NCI-H510A (cell line): ENCODE measurements at places on chromosomes 5 and 9.

DNA sequence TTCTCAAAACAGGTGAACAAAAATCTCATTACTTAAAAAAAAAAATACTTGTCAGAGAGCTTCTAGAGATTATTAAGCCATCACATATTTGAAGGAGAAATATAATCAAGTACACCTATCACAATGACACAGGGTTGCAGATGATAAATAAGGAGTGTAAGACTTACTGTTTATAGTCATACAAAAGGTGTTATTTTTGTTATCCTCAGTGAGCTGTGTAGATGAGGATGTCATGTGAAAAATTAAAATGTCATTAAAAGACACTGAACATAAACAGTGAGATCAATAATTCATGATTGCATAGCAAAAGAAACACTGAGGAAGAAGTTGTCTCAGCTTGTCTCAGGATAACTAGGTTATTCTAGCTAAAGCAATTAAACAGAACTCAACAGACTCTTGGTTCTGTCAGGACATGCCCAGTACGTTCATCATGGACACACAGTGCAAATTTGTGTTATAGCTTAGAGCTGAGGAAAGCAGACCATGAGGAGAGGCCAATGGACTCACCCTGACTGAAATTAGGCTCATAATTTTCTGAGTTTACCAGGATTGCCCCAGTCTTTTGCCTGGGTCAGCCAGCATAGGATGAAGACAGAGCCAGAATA lies 1162.6 kb upstream of the C9orf72 start:
- no peak for DNase-seq

GRCh38 chr5:142491270-142491669 lies 166.4 kb upstream of the SPRY4 start:
- no peak for DNase-seq

DNA sequence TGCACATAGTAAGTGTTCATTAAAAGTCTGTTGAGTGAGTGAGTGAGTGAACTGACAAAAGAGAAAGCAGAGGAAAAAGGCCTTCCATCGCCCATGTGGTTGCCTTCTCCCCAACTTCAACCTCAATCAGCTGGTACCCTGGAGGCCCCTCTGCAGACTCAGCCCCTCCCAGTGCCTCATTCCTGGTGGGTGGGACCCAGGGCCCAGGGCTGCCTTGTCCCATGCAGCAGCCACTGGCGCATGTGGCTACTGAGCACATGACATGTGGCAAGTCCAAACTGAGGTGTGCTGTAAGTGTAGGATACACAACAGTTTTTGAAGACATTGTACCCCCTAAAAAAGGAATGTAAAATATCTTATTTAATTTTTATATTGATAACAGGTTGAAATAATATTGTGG lies 29.6 kb downstream of the NDUFA8 start:
- DNase-seq, result no peak

- no peak for DNase-seq
Measured at GRCh38 chr5:1910081-1910760, 27.5 kb upstream of the IRX4 start.

GRCh38 chr5:78433972-78434371 lies 73.6 kb downstream of the SCAMP1 start:
- DNase-seq, result no peak

DNA sequence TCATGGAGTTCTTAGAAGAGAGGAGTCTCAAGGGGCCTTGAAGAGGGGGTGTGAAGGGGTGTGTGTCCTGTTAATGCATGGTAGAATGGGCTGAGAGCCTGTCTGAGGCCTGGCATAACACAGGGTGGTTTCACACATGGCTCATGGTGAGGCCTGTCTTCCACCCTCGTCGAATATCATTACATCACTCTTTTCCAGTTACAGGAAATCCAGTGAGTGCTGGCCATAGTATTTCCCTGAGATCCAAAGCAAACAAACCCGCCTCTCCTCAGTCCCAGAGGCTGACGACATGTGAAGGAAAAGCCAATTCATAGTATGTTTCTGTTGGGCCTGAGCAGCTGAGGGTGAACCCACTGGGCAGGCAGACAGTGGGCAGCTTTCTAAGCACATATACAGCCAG lies 159.4 kb upstream of the NR3C1 start:
- DNase-seq, result peak; percentile 36

- peak; percentile 34 for DNase-seq
Measured at GRCh38 chr5:169980418-169981053, at the start of gene INSYN2B. Gene INSYN2B, minus strand, starts transcription at chr5:169980495. Its CDS starts 96,597 bp downstream, at chr5:169883898.

DNA sequence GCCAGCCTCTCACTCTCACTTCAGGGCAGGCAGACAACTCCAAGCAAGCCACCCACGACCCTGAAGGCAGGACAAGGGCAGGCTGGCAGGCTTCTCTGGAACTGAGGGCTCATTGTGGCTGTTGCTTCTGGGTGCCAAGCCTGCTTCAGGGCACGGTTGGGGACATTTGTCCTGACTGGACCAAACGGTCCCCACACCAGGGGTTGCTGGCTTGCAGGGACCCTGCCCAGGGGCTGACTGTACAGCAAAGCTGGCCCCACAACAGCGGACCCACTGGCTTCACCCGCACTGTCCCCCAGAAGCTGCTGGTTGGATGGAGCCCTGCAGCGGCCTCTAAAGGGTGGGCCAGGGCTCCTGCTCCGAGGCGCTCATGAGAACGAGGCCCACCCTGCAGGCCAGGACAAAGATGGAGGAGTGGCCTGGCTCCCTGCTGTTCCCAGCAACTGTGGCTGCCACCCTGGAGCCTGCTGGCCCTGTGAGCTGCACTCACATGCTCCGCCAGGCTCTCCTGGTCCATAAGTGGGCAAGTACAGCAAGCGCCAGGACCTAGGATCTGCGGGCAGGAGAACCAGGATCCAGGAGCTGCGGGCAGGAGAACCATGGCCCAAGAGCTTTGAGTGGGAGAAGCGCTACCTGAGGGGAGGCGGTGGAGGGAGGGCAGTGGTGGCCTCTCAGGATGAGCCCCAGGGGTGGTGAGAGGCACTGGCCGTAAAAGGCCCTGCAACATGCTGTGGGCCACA lies 34.4 kb upstream of the NSMF start:
- no peak for DNase-seq

GRCh38 chr9:85713897-85714296 lies 27.9 kb downstream of the AGTPBP1 start:
- no peak for DNase-seq

GRCh38 chr9:33813712-33814641 lies 3.0 kb upstream of the UBE2R2 start:
- DNase-seq, result no peak

- DNase-seq, result no peak
Measured at GRCh38 chr5:131209506-131210150, 38.9 kb downstream of the LYRM7 start.

- peak; percentile 27 for DNase-seq
Measured at GRCh38 chr5:388266-389196, 54.4 kb upstream of the EXOC3 start.

- DNase-seq, result no peak
Measured at GRCh38 chr5:38468202-38468673, 88.2 kb downstream of the LIFR start.

GRCh38 chr9:11743356-11743755 lies 949.8 kb upstream of the TYRP1 start:
- DNase-seq, result no peak

DNA sequence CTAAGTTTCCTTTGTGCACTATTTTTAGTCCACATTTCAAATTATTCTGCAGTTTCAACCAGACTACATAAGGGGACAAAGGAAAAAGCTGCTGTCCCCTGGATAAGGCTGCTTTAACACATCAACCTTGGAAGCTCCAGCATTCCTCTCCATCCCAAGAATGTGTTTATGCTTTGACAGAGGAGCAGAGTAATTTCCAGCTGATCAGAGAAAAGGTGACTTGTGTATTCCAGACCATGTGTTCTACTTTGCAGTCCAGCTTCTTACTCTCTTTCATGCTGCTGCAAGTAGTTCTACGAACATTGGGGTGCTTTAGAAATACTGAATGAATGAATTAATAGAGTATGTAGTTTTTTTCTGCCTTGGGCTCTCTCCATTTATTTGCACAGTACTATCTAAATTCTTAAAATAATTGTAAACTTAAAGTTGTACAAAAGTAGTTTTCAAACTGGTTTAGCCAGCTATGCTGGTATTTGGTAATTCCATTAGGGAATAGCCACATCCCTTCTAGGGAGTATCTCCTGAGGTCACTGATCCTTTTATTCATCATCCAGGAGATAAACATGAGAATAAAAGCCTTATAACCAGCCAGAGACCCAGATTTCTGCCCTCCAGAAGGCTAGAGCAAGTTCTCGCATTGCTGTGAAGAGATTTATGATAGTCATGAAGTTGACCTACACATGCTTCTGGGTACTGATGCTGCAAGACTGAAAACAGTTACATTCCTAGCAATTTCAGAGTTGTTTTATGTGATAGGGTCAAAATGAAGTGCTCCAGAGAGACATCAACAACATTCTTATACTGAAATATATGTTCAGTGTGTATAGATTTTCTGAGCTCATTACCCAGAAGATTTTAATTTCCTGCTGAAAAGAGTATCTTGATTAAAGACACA lies 215.2 kb downstream of the COMMD10 start:
- DNase-seq, result no peak

GRCh38 chr5:74521401-74521800 lies 119.1 kb downstream of the ENC1 start:
- DNase-seq, result no peak

DNA sequence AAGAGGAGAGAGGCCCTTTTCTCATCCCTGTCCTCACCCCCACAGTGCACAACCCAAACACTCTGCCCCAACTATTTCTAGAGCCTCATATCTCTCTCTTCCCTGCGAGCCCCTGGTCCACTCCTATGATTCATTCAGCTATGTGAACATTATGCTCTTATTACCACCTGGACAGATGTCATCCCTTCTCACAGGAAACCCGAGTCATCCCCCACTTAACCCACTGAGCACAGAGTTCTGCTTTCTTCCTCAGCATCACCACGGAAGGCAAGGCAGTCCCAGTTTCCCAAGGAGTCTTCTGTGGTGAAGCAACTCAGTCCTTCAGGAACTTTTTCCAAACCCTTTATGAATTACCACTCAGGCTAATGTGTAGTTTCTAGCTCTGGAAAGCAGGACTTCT lies 1.3 kb downstream of the DNAI1 start:
- no peak for DNase-seq

GRCh38 chr5:178248750-178249149 lies 16.1 kb upstream of the PHYKPL start:
- DNase-seq, result no peak

DNA sequence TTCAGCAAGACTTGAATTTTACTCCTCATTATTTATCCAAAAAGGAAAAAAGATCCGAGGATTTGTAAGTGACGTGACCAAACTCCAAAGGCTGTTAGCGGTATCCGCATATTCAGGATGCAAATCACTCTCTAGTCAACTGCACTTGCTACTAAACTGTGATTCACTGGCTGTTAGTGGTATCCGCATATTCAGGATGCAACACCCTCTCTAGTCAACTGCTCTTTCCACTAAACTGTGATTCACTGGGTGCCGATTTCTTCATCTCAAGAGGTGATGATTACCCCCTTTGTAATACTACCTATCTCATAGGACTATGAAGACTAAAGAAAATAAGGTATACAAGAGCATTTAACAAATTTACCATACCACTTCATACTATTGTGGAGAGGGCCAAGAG lies 5.7 kb downstream of the MAPKAP1 start:
- no peak for DNase-seq

GRCh38 chr9:4663956-4664355 lies 1.9 kb downstream of the PLPP6 start:
- DNase-seq, result no peak

GRCh38 chr9:102845827-102846371 lies 149.2 kb upstream of the CYLC2 start:
- no peak for DNase-seq

- no peak for DNase-seq
Measured at GRCh38 chr5:90144625-90145327, 264.8 kb downstream of the CETN3 start.

GRCh38 chr9:37200433-37201005 lies 80.1 kb downstream of the ZCCHC7 start:
- no peak for DNase-seq

GRCh38 chr5:156230887-156231286 lies 96.1 kb upstream of the SGCD start:
- DNase-seq, result no peak

DNA sequence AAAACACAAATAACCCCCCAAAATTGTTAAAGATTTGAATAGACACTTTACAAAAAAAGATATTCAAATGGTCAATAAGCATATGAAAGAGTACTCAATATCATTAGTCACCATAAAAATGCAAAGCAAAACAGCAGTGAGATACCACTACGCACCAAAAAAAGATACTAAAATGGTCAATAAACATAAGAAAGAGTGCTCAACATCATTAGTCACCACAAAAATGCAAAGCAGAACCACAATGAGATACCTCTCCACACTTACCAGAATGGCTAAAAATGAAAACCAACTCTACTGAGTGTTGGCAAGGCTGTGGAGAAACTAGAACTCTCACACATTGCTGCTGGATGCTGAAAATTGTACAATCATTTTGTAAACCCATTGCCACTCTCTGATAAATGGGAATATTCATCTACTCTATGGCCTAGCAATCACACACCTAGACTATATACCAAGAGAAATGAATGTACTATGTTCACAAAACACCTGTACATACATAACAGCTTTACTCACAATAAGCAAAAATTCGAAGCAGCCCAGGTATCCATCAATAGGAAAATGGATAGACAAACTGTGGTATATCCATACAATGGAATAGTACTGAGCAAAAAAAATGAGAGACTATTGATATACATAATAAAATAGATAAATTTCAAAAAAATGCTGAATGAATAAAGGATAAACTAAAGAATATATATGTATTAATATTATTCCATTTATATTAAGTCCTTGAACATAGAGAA lies 205.0 kb upstream of the DAPK1 start:
- no peak for DNase-seq

DNA sequence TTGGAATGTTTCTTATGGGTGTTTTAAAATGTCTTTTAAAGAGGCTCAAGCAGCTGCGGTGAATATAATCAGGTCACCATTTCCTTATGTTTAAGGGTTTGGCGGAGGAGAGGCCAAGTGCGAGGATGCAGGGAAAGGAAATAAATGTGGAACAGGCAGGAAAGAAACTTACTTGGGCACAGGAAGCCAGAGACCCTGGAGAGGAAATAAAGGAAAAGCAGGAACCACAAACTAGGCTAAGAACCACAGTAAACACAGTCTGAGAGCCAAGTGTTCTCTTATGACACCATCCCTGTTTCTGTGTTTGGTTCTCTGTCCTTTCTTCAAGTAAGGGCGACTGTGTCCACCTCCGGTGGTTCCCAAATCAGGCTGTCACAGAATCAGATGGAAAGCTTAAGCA lies 166.5 kb downstream of the C9orf152 start:
- no peak for DNase-seq

DNA sequence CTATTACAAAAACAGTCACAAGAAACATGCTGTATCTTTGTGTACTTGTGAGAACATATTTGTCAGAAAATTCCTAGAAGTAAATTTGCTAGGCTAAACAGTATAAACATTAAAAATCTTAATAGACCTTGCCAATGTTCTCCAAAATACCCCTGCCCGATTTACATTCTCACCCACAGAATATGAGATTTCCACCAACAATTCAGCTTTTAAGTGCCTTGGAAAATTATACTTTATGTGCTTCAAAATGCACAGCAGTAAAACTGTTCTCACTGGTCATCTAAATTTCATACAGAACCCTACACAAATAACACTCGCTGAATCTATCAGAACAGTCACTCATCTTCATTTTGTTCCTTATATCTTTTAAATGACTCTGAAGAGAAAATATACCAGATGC lies 5.5 kb downstream of the MLLT3 start:
- DNase-seq, result no peak

GRCh38 chr9:131422241-131422792 lies 28.4 kb downstream of the PRRC2B start:
- DNase-seq, result peak; percentile 76

- DNase-seq, result no peak
Measured at GRCh38 chr5:113212244-113212920, 222.4 kb downstream of the TSSK1B start.

GRCh38 chr9:18421391-18421790 lies 52.6 kb upstream of the ADAMTSL1 start:
- peak; percentile 1 for DNase-seq
